ENCODE measurements at places on chromosomes 7 and 10. TPM values are rescaled to one million over a fixed set of nuclear protein-coding genes. Genes with fewer than 3 reads are reported as not detected.

Gene IFRD1
- 63.7 TPM for total RNA-seq

Gene AKR1B1
- total RNA-seq: 46.7 TPM

Gene GFRA1
- total RNA-seq: 74.5 TPM

Gene TUBAL3
- not detected for total RNA-seq

Gene ZKSCAN1
- 27.8 TPM for total RNA-seq

GRCh38 chr7:134750083-134751062 lies 29.1 kb upstream of the CALD1 start:
- peaks cover 25% of the 10 kb centered on the region for H3K4me1 ChIP-seq
- no peaks in the 10 kb centered on the region for H3K36me3 ChIP-seq
- no peaks in the 10 kb centered on the region for H3K27me3 ChIP-seq
- no peak overlapping the region for H3K27ac ChIP-seq
- no peak overlapping the region for H3K4me3 ChIP-seq

- no peaks in the 10 kb centered on the region for H3K36me3 ChIP-seq
- no peak overlapping the region for H3K4me3 ChIP-seq
- no peak for DNase-seq
- H3K27ac ChIP-seq: peak overlapping the region; percentile 78
- peaks cover 30% of the 10 kb centered on the region for H3K4me1 ChIP-seq
Measured at GRCh38 chr10:71727105-71727737, 7.6 kb upstream of the C10orf105 start.

All from sigmoid colon (tissue), 7 donors.